Stimulated activated CD4-positive, alpha-beta T cell treated with anti-CD3 and anti-CD28 coated beads, Interleukin-15, amount 100 ng/mL, for 1 hour (primary cell): ENCODE measurements at places on chromosomes 3 and 15.

DNA sequence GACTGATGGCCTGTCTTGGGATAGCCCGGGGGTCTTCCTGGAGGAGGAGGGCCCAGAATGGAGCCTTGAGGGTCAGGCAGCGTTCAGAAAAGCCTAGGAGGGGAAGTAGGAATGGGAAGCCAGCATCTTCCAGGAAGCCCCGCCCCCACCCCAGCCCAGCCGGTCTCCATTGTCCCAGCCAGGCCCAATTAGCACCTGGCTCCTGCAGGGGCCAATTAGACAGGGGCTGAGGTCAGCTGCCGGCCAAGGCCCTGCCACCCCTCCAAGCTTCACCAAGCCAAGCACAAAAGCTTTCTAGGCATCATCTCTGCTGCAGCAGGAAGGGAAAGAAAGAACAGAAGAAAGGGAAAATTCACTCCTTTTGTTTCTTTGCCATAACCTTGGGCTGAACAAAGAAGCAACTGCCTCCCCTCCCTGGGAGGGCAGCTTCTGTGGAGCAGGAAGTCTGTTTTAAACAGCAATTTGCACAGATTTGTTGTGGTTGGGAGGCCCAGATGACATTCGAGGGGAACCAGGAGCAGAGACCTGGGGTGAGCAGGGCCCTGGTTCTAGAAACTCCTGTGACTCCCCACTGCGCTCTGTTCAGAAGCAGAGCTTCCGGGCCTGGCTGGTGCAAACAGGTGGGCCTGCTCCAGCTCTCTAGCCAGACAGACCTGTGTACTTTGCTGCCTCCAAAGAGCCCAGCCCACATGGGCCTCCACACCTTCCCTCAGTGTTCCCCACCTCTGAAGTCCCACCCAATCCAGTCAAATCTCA lies 47.7 kb downstream of the CYP11A1 start:
- no peak for DNase-seq

DNA sequence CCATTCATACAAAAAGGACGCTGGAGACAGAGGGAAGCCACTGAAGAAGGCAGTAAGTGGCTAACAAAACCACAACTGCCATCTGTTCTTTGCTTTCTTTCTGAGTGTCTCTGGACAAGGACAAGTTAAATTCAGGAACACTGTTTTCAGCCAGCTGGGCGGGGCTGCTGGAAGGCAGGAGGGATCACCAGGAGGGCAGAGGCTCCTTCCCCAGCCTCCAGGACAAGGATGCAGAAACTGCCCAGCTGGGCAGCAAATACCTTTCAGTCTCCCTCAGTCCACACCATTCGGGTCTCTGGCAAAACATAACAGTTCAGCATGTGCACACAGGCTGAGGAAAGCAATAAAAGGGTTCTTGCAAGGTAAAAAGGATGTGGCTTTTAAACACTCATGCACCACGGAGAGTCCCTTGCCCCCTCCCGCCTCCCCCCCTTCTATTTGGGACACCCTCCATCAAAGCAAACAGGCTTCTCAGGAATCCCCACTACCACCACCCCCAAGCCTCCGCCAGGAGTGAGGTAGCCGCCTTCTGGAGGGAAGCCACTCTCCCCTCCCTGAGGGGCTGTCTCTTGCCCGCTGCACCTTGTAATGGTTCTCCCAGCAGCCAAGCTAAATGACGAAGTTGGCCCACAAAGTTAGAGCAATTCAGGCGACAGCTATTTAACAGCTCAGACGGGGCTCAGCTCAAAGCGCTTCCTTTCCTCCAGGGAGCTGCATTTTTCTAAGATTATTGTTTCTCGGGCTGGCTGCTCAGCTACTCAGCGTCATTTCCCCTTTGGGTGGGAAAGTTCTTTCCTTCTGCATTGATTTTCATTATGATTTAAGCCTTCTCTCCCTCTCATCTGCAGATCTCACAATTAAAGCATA lies 3.8 kb downstream of the HEG1 start:
- DNase-seq = peak; percentile 34

GRCh38 chr15:88207565-88207964 lies 49.0 kb downstream of the NTRK3 start:
- DNase-seq = no peak

DNA sequence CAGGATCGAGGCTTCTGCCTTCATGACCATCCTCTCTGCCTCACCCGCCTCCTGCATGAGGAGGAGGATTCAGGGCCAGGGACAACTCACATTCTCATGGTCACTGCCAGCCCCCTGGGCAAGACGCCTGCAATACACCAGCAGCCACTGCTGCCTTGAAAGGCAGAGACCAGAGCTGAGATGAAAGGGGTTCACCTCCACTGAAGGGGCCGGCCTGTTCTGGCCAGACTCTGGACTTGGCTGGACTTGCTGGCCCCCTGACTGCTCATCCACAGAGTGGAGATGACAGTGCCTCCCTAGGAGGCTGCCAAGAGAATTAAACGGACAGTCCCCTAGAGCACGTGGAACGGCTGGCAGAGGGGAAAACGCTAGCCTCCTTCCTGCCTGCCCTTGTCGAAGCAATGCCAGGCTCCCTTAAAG lies 35.2 kb downstream of the MGLL start:
- no peak for DNase-seq

- no peak for DNase-seq
Measured at GRCh38 chr15:40272485-40273056, 10.3 kb downstream of the ANKRD63 start.

- no peak for DNase-seq
Measured at GRCh38 chr3:111811811-111812210, 47.3 kb upstream of the PHLDB2 start.

DNA sequence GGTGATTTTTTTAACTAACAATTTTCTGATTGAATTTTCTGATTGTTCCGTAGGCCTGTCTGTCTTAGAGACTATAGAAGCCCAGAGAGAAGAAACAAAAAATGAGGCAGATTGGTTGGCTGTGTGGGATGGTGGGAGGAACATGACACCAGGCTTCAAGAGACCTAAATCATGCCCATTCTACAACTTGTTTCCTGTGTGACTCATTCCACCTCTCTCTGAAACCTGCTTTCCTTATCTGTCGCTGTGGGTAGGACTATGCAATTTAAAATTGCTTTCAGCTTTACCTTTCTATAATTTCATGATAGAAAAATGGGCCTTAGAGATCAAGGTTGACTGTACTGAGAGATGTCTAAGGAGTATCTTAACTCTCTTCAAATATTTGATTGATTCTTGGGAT lies 44.5 kb downstream of the OXNAD1 start:
- no peak for DNase-seq
